ENCODE measurements at places on chromosomes 5 and 9.

- peak; percentile 66 for DNase-seq
Observed at GRCh38 chr9:83583151-83584014, 39.6 kb upstream of the IDNK start.

GRCh38 chr9:120891884-120892747, 15.1 kb upstream of the PHF19 start:
- DNase-seq, result no peak

- DNase-seq, result no peak
Observed at GRCh38 chr9:134064711-134065110, 3.1 kb downstream of the BRD3 start.

- DNase-seq, result no peak
Observed at GRCh38 chr9:135069558-135070197, 17.8 kb upstream of the OLFM1 start.
